Activated gamma-delta T cell treated with Interleukin-2 at 50 U/mL for 16 hours (primary cell): ENCODE measurements at places on chromosomes 1 and 21.

DNA sequence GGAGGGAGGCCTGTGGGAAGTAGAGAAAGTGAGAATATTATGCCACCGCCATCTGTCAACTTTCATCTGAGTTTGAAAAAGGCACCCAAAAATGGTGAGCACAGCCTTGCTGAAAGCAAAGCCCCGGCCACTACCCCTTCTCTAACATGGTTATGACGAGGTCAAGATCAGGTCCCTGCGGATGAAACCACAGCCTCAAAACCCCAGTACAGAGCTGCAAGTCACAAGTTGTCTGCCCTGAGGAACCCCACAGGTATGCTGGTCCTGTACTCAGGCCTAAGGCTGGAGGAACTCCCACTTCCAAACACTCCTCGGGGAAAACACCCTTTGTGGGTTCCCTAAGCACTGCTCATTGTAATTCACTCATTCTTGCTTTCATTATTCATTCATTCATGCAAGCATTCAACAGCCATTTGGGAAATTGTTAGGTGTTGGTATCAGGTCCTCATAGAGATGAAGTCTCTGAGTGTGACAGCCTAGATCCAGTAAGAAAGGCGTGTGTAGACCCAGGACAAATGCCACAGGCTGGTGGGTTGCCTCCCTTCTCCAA, 216.6 kb upstream of the EDN2 start:
- no peak for DNase-seq

DNA sequence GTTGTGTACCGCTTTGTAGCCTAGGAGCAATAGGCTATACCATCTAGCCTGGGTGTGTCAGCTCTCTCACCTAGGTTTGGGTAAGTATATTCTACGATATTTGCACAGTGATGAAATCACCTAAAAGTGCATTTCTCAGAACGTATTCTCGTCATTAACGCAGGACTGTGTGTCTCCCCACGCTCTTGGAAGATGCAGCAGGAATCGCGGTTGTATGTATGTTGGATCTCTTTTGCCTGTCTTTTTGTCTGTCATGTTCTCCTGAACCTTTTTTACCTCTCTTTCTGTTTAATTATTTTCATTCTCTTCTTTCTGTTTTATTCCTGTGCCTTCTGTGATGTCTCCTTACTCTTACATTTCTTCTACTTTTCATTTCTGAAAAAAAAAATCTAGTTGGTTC, 140.5 kb upstream of the COL6A1 start:
- no peak for DNase-seq

DNA sequence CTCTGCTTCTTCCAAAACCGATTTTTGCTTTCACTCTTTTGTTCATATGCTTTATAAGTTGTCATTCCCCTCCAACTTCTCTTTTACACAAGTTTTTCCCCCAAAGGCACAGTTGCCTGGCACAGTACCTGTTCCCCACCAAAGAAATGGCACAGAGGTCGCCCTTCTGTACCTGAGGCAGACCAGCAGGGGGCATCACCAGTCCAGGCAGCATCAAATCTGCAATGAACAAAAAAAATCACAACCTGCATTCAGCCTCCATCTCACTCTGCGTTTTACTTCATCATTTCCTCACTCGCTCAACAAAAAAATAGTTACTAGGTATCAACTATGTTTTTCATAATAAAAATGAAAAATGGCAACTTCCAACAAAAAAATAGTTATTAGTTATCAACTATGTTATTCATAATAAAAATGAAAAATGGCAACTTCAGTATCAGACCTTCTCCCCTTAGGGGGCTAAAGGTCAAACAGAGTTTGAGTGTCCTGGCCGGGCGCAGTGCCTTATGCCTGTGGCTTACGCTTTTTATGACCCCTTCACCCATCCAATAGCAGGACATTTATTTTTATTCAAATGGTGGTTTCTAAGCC, 4.1 kb downstream of the EIF2D start:
- peak; percentile 53 for DNase-seq

GRCh38 chr1:54837002-54837853, 36.1 kb upstream of the TTC22 start:
- DNase-seq = no peak

GRCh38 chr1:206125346-206125745, 8.2 kb upstream of the AVPR1B start:
- no peak for DNase-seq

- no peak for DNase-seq
These were observed 29.1 kb upstream of the TADA1 start for GRCh38 chr1:166905136-166905535.

DNA sequence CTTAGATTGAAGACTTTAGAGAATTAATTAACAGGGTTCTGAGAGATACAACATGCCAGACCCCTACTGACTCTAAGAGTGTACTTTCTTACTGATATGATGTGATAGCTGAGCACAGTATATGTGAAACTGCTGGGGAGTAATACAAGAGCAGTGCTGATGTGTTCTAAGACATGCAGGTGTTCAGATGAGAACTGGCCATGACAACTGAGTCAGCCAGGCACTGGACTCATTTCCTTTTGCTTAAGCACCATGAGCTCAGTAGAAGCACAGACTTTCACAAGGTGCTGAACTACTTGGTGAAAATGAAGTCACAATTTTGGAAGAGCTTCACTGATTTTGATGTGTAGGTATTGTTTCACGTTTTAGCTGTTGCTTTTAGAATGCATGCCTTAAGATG, 15.9 kb upstream of the POGZ start:
- DNase-seq = no peak

DNA sequence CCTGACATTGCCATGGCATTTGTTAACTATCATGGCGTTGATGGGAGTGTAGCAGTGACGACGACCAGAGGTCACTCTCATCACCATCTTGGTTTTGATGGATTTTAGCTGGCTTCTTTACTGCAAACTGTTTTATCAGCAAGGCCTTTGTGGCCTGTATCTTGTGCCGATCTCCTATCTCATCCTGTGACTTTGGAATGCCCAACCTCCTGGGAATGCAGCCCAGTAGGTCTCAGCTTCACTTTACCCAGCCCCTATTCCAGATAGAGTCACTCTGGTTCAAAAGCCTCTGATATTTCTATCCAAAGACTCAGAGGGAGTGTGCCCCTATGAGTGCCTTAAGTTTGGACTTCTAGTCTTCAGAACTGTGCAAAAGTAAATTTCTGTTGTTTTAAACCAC, 130.1 kb downstream of the ADAMTS1 start:
- DNase-seq = no peak

GRCh38 chr1:7570311-7570710, 200.8 kb upstream of the VAMP3 start:
- no peak for DNase-seq

DNA sequence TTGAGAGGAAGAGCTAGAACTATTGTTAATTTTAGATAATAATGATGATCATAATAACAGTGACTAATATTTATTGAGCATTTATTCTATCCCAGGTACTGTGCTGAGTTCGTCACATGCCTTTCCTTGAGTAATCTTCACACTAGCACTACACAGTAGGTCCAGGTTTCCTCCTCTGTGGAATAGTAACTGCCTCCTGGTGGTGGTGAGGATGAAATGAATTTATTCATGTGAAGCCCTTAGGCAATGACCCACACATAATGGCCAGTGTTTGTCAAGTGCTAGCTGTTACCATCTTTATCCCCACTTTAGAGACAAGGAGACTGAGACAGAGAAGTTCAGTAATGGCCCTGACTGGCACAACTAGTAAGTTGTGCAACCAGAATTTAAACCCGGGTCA, 5.9 kb downstream of the NIPAL3 start:
- no peak for DNase-seq
